ENCODE measurements at places on chromosomes 3 and 15. TPM values are rescaled to one million over a fixed set of nuclear protein-coding genes. Genes with fewer than 3 reads are reported as not detected.

The GOLGA6B gene
- 5.4 TPM for polyA plus RNA-seq

DNA sequence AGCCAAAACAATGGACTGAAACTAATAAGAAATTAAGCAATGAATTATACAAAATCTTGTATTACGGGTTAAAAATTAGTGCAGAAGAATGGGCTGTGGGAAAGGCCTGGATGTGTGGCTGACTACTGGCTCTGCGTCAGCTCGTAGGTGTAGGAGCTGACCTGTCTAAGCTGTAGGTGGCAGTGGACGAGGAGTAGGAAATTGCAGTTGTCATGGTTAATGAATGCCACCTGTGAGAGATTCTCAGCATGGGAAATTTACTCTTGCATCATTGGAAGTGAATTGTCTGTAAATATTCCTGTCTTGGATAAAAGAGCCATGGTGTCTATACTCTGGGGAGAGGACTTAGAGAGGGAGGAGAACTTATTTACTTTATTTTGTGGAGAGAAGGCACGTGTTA, 23.4 kb downstream of the CHRNA7 start:
- DNase-seq: no peak

The TNFSF10 gene
- polyA plus RNA-seq: 32.8 TPM

The FOXB1 gene
- polyA plus RNA-seq: not detected

GRCh38 chr3:72282918-72283317, 498.0 kb upstream of the PROK2 start:
- no peak for DNase-seq

DNA sequence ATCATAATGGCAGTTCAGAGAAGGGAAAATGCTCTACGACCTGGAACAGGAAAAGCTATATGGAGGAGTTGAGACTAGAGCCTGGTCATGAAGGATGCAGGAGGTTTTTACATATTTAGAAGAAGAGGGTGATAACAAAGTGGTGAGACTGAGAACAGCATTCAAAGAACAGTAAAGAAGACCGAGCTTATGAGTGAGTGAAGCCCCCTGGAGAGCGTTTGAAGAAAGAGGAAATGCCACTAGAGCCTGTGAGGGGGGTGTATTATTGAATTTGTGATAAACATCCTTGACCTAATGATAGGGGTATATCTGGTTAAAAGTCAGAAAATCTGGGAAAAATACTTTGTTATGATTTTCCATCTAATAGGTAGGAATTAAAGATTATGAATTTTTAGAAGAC, 4.2 kb downstream of the PARP9 start:
- no peak for DNase-seq

DNA sequence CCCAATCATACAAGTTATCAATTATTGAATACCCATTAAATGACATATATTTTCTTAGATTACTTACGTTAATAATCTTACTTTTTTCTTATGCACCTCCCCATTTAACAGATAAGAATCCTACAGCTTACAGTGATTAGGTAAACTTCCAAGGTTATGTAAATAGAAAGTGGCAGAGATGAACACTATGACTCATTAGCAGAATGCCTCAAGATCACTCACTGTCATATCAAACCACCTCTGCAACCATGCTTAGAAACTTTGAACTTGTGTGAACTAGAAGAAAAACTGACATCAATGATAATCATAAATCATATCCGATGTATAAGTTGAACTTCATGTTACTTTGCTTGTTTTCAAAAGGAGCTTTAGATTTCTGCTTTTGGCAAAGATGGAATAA, 911.6 kb upstream of the ARPP21 start:
- DNase-seq: no peak

DNA sequence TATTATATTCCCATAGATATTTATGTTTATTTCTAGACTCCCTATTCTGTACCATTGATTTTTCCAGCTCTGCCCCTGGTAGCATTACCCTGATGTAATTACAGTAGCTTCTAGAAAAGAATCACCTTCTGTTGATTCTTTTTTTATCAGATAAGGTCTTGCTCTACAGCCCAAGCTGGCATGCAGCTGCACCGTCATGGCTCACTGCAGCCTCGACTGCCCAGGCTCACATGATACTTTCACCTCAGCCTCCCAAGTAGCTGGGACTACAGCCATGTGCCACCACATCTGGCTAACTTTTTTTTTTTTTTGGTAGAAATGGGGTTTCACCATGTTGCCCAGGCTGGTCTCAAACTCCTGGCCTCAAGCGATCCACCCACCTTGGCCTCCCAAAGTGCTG, 41.8 kb downstream of the SLC24A1 start:
- DNase-seq: no peak

The B3GNT5 gene
- polyA plus RNA-seq: 26.7 TPM

DNA sequence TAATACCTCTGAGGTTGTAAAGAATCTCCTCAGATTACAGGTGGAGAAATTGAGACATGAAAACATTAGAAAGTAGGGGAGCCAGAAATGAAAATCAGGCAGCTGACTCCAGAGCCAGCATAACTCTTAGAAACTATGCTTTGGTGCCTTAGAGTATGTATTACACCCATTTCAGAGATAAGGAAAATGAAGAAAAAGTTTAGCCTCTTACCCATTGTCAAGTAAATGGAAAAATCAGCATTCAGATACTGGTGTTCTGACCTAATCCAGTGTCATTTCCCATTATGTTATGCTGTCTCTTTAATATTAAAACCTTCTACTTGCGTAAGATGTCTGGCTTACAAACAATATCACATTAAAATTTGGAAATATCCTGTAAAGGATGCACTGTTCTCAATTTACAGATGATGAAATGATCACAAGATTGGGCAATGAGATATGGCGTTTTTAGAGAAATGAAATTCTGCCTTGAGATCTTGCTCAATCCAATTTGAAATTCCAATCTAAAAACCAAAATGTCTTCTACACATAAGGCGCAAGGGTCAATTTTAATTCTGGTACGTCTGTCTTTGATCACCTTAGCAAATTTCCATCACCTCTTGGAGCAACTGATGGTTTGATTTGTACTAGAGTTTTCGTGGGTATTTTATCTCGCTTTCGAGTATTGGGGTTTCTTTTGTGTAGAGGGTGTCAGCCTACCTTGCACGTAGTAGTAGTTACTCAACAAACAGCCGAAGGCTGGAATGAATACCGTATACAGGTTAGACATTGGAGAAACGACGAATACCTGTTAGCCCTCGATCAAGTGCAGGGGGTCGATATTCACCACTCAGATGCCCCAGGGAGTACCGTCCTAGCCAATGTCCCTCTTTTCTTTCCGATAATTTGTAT, 902 bp upstream of the ZCWPW2 start:
- DNase-seq: no peak

DNA sequence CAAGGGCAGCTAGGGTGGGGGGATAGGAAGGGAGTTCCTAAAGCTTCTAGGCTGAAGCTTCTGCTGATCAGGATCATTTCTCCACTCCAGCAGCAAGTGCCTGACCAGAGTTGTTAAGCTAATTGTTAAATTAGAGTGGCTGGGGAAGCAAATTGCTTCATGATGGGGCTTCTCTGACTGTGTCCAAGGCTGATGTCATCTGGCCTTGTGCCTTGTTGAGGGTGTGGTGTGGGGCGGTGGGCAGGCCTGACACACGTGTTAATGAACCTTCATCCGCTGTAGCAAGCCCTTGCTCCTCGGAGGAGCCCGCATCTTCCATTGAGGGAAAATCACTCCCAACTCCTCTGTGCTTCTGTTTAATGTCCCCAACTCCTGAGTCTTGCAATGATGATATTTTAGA, 84.3 kb upstream of the ROPN1 start:
- DNase-seq: no peak

GRCh38 chr3:31008994-31009393, 114.5 kb upstream of the GADL1 start:
- DNase-seq: no peak

The RASGRF1 gene
- polyA plus RNA-seq: 26.1 TPM

GRCh38 chr3:62965311-62965710, 90.1 kb upstream of the CADPS start:
- DNase-seq: no peak

The OR5H6 gene
- not detected for polyA plus RNA-seq

GRCh38 chr15:100559330-100559729, 30.6 kb upstream of the CERS3 start:
- DNase-seq: no peak

- DNase-seq: no peak
Observed at GRCh38 chr3:2096216-2096615, 2.5 kb upstream of the CNTN4 start.

DNA sequence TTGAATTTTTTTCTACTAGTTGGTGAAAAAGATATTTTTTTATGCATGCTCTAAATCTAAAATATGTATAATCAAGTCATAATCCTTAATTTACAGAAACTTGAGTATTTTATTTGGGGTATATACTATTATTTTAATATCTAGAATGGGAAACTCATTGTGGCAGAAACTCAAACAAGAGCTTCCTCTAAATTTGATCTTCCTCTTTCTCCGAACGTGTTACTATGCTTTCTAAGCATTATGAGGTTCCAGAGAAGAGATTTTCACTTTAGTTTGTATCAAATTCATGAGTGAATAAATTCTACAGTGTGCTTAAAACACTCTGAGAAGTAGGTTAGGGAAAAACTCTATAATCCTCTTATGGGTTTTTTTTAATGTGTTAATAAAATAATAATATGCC, 173.1 kb downstream of the POTEB3 start:
- DNase-seq: no peak

The NR1I2 gene
- polyA plus RNA-seq: 0.38 TPM

The PLA2G4E gene
- polyA plus RNA-seq: 0.15 TPM

The COL8A1 gene
- 3.1 TPM for polyA plus RNA-seq

DNA sequence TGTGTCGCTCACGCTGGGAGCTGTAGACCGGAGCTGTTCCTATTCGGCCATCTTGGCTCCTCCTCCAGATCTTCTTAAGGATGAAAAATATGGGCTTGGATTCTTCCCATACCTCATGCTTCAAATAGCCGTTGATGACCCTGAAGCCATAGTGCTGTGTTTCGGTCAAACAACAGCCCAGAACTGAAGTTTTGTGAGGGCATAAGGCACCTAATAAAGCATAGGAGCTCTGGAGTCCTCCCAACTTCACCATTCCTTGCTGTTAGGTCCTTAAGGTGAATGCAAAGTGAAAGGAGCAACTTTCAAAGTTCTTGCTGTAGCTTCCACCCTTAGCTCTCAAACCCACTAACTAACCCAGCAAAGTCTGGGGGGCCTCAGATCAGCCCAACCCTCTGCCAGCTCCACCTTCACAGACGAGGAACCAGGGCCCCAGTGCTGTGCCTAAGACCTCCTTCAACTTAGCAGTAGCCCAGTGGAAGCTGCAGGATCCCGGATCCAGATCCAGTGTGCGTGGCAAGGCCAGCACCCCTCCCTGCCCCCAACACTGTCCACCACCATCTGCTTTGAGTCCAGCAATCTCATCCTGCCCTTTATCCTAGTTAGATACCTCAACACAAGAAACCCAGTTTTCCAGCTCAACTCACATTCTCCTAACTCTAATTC, at the start of gene GRK7:
GRK7 (plus strand) TSS at position 321 of the 663 bp plus-strand sequence. CDS start 14,877 bp downstream, outside the sequence.
- no peak for DNase-seq

- no peak for DNase-seq
Observed at GRCh38 chr3:4845882-4846281, 133.4 kb upstream of the BHLHE40 start.

DNA sequence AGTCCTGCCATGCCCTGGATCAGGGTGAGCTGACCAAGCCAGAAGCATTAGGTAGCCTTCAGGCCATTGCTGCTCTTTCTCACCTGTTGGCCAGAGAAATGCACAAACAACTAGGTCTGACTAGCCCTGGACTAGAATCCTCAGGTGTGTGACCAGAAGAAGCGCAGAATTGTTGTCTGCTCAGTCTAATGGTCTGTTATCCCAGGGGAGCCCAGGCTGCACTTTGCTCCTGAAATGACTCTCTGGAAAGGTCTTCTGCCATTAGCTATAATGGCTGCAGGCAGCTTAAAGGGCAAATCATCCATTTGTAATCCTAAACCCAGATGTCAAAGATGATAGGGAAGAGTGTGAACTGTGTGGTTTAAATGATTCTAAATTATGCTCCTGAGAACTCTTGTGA, 246.1 kb downstream of the NFKBIZ start:
- DNase-seq: no peak

The NR2E3 gene
- 0.88 TPM for polyA plus RNA-seq

- peak; percentile 69 for DNase-seq
Observed at GRCh38 chr3:168096210-168096652, 507 bp upstream of the GOLIM4 start.

The TNNC1 gene
- polyA plus RNA-seq: 23.1 TPM

The ATP8B4 gene
- 2.8 TPM for polyA plus RNA-seq

DNA sequence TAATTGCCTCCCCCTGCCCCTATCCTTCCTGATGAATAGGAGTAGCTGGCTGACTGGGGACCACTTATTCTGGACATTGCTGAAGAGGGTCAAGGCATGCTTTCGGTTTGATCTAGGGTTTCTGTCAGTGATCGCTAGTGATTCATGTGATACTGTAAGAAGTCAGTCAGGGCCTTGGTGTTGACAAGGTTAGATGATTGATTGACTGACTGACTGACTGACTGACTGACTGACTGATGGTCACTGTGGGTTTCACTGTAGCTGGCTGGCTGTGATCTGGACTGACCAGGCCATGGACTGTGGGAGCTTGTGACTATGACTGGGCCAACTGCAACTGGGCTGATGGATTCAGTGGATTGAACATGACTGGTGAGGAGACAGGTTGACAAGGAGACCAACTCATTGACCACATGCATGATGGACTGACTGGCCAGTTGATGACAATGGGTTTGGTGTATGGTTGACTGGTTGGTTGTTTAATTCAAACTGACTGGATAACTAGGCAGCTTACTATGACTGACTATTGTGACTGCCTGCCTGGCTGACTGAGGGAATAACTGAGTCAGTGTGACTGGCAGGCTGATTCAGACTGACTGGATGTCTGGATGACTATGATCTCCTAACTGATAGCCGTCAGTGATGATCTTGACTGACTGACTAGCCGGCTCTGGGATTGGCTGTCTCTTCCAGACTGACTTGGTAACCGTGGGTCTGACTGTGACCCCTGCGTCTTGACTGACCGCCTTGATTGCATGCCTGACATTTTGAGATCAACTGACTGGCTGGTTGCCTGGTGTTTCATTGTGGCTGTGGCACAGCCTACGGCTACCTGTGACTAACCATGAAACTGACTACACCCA, 509.9 kb downstream of the SHQ1 start:
- DNase-seq: no peak

DNA sequence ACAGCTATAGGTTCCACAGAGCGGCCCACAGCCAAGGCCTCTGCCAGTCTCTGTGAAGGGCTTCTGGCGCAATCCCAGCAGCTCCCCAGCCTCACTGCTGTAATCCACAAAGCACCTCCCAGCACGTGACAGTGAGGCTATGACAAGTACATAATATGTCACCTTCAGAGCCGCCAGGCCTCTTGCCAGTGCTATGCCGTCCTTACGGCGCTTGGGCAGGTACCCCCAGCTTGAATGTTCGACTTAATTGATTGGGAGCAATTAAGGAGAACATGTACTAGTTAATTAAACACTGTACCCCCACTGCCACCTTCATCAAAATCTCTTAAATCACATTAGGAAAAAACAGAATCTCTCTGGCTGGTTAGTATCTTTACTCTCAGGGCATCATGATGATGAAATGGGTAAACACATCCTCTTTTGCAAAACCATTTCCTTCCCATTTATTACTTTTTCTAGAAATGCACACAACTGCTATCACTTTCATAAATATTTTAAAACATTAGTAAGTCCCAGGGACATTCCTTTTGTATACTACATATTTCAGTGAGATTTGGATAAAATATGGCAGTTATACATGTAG, 169.9 kb downstream of the XXYLT1 start:
- DNase-seq: peak; percentile 35

The SEMA3F gene
- 43.4 TPM for polyA plus RNA-seq

GRCh38 chr3:171551296-171551695, 91.1 kb upstream of the TNIK start:
- DNase-seq: no peak

GRCh38 chr15:94387849-94388441, 156.6 kb downstream of the MCTP2 start:
- DNase-seq: no peak

- no peak for DNase-seq
Observed at GRCh38 chr15:43552986-43553385, 35.6 kb downstream of the MAP1A start.
